ENCODE measurements at places on chromosomes 7 and 10. TPM values are rescaled to one million over a fixed set of nuclear protein-coding genes. Genes with fewer than 3 reads are reported as not detected.

GRCh38 chr10:112383325-112383724 lies 9.4 kb downstream of the ACSL5 start:
- H3K4me3 ChIP-seq = no peak overlapping the region
- H3K27ac ChIP-seq = no peak overlapping the region
- no peaks in the 10 kb centered on the region for H3K4me1 ChIP-seq
- no peak for DNase-seq
- no peaks in the 10 kb centered on the region for H3K36me3 ChIP-seq
- no peaks in the 10 kb centered on the region for H3K27me3 ChIP-seq

GRCh38 chr7:87506246-87507180 lies 31.0 kb upstream of the ABCB4 start:
- no peaks in the 10 kb centered on the region for H3K27me3 ChIP-seq
- peak; percentile 4 for DNase-seq
- H3K4me1 ChIP-seq = no peaks in the 10 kb centered on the region
- H3K36me3 ChIP-seq = no peaks in the 10 kb centered on the region

DNA sequence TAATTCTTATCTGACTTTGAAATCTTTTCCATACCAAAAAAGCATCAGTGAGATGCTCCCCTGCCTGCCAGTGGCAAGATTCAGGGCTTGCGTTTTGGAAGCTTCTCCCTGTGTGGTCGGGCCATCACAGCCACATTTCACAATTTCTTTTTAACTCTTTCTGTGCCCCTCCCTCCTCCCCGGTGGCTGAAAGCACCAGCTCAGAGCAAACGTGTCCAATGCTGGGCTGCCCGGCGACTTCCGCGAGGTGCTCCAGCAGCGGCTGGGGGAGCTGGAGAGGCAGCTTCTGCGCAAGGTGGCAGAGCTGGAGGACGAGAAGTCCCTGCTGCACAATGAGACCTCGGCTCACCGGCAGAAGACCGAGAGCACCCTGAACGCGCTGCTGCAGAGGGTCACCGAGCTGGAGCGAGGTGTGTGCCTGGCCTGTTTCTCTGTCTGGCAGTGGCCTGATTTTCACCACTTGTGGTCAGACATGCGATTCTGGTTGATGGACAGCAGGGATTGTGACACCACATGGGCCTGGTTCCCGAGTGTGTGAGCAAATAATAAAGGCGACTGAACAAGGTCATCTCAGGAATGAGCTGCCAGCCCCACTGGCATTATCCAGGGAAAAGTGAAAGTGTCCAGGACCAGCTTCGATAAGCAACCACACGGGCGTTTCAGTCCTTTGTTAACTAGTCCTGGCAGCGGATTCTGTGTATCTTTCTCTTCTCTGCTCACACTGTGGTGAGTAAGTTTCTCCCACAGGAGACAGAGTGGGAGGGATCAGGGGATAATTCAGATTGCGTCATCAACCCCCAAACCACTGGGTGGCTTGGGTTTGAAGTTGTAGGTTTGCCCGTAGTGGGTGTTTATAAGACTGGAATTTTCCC lies 2.6 kb downstream of the NPTX2 start:
- H3K27me3 ChIP-seq = peaks cover 52% of the 10 kb centered on the region
- no peak overlapping the region for H3K27ac ChIP-seq
- no peak overlapping the region for H3K4me3 ChIP-seq
- no peaks in the 10 kb centered on the region for H3K36me3 ChIP-seq
- DNase-seq = no peak
- no peaks in the 10 kb centered on the region for H3K4me1 ChIP-seq

- H3K27me3 ChIP-seq = peaks cover 48% of the 10 kb centered on the region
- no peak overlapping the region for H3K4me3 ChIP-seq
- no peak overlapping the region for H3K27ac ChIP-seq
- no peaks in the 10 kb centered on the region for H3K36me3 ChIP-seq
- no peak for DNase-seq
These were observed 1.5 kb downstream of the GSDME start for GRCh38 chr7:24755541-24756407.

Gene OPALIN
- total RNA-seq = under 0.01 TPM

Gene STOX1
- 10.3 TPM for total RNA-seq

All from thymus (tissue), 14 donors.